ENCODE measurements at places on chromosomes 2 and 18.

DNA sequence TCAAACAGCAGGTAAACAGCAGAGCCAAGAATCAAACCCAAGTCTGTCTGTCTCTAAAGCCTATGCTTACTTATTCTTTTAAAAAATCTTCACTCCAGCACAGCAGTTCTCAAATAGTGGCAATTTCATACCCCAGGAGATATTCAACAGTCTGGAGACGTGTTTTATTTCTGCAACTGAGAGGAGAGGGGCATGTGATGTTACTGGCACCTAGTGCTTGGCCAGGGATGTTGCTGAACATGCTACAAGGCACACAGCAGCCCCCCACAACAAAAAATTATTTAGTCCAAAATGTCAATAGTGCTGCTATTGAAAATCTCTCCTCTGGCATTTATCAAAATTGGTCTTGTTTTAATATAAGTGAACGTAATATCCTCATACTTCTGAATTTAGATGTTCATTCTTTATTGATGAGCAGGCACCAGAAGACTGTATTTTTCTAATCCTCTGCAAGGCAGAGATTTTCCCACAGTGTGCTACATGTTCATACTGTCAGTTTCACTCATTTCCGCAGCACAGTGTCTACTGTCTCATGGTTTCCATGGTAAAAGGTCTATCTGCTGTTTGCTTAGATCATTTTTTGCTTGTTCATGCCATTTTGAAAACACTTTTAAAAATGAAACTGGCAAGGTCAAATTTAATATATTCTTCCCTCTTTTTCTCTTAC, 90.5 kb downstream of the LRATD1 start:
- DNase-seq: no peak

GRCh38 chr2:121283670-121284462, 1.1 kb downstream of the TFCP2L1 start:
- no peak for DNase-seq

DNA sequence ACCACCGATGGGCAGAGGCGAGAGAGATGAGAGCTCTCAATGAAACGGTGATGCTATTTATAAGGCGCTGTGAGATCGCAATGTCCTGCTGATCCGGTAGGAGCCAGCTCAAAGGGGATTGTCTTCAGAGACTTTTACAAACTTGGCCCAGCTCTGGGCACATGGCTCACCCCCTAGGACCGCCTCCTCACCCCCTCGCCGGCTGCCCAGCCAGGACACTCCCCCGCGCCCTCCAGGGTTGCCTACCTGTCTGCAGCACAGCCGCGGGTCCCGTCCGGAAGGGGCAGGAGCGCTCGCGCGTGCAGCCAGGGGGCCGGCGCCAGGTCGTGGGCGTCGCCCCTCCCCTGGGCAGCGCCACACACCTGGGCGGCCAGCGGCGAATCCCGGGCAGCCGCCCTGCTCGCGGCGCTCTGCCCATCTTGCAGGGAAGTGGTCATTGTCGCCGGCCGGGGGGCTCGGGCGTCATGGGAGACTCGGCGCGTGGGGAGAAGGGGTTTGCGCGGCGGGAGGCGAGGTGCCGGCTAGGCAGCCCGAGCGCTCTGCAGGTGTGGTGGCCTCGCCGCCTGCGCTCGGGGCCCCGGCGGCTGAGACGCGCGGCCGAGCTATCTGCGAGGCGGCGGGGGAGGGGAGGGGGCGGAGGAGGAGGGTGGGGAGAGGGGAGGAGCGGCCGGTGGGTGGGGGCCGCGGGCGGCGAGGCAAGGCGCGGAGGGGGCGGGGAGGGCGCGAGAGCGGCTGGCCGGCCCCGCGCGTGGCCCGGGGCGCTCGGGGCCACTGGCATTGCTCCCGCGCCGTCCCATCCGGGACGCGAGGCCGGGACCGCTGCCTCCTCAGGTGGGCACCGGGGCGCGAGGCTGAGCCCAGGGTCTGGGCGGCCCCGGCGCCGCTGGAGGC, at the start of gene GRB14:
TSS of gene GRB14 (minus strand) at position 610 of the 891 bp plus-strand sequence. CDS start at position 437, 173 bp downstream.
- DNase-seq: peak; percentile 54

DNA sequence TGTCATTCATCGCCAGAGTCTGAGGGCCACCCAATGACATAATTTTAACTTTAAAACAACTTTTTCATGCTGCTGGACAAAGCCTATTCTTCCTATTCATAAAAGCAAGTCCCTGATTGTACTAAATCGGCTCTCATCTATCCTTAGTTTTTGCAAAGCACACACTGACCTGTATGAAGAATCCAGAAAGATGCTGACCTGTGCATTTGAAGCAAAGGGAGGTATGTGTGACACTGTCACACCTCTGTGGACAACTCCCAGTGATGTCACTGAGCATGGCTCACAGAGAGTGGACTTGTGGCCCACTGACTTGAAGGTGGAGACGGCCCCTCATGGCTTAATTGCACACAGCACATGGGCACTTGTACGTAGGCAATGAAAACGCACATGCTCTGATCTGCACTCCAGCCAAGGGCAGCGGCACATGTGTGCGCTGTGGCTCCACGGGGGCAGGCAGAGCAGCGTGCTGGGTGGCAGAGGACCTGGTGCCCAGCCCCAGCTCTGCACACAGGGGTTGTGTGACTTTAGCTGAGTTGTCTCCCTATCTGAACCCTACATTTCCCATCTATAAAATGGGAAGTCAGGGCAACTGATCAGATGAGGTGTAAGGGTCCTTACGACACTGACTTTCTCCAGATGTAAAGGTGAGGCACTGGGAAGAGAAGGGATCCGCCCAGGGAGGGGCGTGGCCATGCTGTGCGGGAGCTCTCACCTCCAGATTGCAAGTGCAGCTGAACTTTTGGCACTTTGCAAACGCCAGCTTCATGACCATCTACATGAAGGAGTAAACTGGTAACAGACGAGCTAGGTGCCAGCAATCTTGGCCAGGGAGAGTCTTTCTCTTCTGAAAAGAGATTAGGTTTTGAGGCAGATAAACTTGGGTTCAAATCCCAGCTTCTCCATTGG, 14.3 kb upstream of the ODC1 start:
- no peak for DNase-seq

- DNase-seq: no peak
These were observed 14.8 kb downstream of the SP110 start for GRCh38 chr2:230205034-230205433.

GRCh38 chr18:41992066-41992465, 37.0 kb downstream of the PIK3C3 start:
- DNase-seq: no peak

DNA sequence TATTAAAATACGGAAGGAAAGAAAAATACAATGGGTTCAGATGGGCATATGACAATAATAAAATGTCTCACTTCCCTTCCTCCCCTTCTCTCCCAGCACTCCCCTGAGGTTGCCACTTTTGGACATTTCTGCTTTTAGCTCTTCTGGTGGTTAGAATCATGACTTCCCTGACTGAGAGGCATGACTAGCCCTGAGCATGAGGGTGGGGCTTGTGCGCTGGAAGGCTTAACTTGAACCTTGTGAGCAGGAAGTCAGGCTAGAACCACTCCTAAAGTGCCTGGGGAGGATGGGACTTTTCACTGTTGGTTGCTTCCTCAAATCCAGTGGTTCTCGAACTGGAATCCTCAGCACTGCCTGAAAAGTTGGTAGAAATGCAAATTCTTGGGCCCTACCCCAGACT, 19.7 kb upstream of the ARHGAP25 start:
- no peak for DNase-seq

Data from right hindlimb (tissue), 1 donor.